ENCODE measurements at places on chromosomes 1 and 21.

- no peak for DNase-seq
Measured at GRCh38 chr1:92736395-92736794, 48.5 kb downstream of the EVI5 start.

DNA sequence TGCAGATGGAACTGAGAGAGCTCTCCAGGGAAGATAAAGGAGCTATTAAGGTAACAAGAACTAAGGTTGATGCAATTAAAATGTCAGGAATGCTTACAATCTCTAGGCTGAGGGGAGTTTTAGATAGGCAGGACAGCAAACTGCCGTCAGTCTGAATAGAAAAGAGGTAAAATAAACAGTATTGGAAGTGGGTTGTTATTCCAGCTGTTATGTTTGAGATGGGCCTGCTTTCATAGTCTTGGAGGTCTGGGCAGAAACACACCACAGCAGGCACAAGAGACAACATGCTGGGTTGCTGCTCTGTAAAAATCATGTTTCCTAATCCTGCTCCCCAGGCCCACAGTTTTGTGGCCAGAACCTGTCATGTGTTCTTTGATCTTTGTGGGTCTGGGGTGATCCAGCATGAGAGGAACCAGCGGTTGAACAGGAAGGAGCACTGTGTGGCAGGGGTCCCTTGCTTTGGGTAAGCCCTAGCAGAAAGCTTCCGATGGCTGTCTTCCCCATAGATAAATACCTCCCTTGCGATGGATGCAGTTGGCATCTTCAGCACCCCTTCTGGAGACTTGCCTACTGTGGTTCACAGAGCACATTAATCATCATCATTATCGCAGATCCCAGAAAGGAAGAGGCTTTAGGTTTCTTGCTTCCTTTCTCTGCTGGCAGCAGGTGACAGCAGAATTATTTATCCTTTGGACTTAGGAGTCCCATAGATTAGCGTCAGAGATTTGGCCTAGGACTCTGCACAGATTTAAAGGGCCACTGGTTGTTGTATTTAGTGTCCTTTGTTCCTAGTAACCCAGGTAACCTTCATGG lies 97.1 kb downstream of the AK5 start:
- no peak for DNase-seq

GRCh38 chr1:150221552-150221951 lies 14.4 kb downstream of the ANP32E start:
- no peak for DNase-seq

- DNase-seq: no peak
Measured at GRCh38 chr1:219099307-219099706, 74.4 kb upstream of the LYPLAL1 start.

GRCh38 chr1:101060992-101061391 lies 35.4 kb upstream of the DPH5 start:
- DNase-seq: no peak

DNA sequence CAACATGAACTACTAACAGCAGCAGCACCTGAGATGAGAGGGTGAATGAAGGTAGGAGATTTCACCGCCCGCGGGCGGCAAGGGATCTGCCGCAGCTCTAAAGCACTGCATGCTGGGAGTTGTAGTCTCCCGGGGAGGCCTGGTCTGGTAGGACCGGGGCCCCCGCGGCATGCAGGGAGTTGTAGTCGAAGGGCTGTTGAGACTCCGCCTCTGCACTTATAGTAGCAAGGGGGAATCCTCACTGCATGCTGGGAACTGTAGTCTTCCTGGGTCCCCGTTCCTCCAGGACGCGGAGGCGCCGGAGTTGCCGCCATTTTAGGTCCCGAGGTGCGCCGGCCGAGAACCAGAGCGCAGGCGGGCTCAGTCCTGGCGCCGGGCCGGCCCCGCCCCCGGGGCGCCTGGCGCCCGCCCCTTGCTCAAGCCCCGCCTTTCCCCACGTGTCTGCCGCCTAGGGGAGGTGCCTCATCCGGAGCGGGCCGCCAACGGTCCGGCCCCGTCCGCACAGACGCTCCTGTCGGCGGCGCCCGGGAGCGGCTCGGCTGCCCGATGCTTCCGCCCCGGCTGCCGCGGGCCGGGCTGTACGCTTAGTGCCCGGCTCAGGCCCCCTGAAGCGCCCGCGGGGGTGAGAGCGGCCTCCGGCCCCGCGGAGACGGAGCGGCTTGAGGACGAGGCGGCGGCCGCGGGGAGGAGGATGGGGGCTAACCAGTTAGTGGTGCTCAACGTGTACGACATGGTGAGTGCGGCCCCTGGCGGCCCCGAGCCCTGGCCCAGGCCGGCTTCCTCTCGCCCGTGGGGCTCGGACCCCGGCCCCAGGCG lies at the start of gene DESI2:
DESI2 (plus strand) TSS at position 504 of the 816 bp plus-strand sequence; CDS start at position 692, 188 bp downstream.
- DNase-seq: peak; percentile 98
